HT1080 (cell line): ENCODE measurements at places on chromosomes 7 and 10.

GRCh38 chr7:137283153-137283552, 60.4 kb downstream of the PTN start:
- DNase-seq, result no peak

DNA sequence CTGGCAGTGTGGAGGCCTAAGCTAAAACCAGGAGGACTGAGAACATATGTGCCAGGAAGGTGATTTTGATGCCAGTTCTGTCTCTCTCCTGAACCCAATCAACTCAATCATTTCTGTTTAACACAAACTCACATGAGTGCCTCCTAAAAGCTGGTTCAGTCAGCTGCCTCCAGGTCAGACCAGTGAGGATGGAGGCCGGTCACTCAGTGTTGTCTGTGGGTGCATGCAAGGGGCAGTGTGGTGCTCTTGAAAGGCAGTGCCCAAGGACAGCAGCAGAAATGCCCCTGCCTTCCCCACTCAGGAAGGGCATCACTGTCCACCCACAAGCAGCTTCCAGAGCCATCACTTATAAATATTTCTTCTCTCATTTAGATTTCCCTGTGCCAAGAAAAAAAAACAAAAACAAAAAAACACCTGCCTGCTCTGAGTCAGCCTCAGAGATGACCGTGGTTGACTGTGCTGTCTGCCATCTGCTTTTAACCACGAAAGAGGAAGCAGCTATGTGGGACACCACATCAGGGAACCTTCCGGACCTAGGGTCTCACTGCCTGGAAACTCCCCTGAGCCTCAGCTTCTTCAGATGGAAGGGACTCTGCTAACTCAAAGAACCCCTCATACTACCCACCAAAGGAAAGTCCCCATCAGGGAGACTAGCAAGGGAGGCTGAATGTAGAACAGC, 39.1 kb downstream of the VOPP1 start:
- peak; percentile 72 for DNase-seq

DNA sequence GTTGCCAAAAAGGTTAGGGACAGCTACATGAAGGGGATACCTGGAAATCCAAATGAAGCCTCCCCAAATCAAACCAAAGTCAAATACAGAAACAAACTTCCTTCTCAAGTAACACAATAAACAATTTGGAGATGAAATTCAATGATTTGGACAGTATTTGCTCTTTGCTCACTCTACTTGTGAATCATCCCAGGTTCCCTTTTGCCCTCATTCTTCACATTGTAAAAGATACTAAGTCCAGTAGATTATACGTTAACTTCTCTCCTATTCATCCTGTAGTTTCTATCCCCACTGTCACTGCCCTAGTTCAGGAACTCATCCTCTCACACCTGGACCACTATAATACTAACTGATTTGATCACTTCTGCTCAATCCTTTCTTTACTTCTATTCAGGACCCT, 28.3 kb downstream of the FZD1 start:
- no peak for DNase-seq

DNA sequence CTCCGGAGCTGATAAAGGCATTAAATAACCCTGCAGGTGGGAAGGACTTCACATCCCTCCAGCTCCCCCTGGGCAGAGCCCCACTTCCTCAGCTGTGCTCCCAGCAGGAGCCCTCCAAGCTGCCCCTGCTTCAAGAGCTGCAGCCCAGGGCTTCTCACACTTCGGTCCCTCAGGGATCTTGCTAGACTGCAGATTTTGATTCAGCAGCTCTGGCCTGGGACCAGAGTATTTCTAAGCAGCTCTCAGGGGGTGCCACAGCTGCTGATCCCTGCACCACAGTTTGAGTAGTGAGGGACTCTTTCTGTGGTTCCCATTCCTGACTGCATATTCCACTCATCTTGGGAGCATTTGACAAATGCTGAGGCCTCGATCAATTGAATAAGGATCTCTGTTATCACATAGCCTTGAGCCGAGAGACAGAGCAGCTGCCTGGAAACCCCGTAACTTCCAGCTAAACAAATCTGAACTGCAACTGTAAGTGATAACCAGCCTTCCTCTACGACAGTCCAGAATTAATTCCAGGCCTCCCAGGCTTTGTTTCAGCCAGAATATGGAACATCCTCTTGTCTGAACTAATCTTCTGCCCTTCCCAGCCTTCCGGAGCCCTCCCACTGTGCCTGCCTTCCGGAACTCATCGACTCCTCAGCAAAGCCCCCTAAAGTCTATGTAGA, 161.4 kb downstream of the CCDC3 start:
- no peak for DNase-seq

- no peak for DNase-seq
These were observed 249.5 kb downstream of the LRRTM3 start for GRCh38 chr10:67175354-67175753.

DNA sequence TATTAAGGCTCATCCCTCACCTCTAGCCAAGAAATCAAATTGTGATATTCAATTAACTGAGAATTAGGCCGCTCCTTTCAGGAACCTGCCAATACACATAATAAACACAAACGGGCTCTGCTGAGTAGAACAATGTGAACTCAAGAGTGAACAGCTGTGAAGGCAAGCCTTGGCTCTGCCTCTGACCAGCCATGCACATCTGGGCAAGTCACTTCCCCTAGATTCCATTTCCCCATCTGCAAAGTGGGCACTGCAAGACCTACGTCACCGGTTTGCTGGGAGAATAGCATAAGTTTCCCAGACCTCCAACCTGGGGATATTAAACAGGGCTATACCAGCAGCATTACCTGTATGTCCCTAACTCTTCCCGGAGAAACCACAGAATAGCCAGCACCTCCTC, 355.2 kb downstream of the TNS3 start:
- DNase-seq, result no peak

DNA sequence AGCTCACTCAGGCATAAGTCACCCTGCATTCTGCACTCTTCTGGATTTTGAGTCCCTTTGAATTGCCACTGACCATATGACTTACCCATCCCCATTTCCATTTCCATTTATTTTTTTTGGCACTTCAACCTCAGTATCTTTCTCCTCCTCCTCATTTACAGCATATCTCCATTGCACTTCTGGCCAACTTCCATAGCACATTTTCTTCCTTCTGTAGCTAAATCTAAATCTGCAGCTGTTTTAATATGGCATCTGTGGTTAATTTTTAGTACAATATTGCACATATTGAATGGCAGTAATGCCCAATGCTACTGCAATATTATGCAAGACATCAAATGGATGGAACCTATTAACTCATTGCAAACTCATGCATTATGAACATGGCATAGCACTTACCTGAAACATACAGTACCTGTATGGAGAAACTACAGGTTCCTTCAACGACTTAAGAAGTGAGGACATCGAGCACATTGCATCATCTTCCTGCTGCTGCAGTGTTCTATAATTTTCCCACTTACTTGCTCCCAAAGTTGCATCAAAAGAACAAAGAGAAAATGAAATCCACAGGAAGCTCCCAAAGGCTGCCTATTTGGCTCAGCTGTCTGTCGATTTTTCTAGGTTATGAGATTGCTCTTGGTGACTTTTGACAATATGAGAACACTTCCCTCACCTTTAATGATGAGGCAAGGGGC, 55.7 kb downstream of the LRRTM3 start:
- no peak for DNase-seq

- DNase-seq, result no peak
These were observed 467.7 kb downstream of the PLXNA4 start for GRCh38 chr7:132108563-132108962.

DNA sequence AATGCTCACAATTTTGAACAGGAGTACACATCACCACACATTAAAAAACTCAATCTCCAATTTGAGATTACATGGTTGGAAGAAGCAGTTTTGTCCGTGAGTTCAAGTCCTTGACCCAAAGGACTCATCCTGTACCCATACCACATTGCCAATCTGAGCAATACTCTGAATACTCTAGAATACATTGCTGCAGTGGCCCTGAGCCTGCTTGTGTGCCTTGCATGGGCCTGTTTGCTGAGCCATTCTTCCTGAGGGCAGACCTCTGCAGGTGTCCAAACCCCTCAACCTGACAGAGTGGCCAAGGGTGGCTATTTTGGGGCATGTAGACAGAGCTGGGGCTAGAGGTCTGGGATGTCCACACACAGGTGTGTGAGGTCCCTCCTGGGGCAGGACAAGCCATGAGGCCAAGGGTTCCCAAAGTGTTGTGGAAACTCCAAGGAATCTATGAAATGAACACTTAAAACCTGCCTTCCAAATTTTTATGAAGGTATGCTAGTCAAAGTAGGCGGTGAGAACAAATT, 15.5 kb downstream of the AGMO start:
- no peak for DNase-seq

DNA sequence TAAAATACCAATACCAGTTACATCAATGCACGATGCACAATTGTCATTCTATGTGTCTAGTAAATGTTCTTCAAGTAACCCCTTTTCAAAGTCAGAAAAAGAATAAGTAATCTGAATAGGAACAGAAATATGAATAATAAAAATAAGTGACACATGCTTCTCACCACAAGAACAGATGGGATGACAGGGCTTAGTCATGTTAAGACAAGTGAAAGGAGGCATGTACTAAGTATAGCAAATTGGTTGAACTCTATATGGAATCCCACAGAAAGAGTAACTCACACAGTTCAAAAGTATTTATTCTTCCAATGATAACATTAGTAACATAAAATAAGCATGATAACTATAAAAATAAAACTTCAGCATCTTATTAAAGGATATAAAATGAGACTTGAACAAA, 100.9 kb upstream of the TAS2R16 start:
- peak; percentile 37 for DNase-seq

DNA sequence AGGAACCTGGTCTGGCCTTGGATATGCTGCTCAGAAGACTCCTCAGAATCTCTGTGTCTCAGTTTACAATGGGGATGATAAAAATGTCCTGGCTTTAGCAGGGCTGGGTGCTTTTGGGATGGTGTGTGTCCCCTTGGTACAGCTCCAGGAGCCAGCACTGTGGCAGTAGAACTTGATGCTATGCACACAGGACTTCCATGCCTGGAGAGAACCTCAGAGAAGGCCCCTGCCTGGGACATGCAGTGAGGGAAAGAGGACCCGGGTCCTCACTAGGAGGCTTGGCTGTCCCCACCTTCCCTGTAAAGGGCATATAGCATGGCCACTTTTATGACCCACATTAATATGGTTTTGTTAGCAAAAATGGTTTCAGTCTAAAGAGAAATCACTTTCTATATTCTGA, 100.5 kb downstream of the GLRX3 start:
- no peak for DNase-seq

DNA sequence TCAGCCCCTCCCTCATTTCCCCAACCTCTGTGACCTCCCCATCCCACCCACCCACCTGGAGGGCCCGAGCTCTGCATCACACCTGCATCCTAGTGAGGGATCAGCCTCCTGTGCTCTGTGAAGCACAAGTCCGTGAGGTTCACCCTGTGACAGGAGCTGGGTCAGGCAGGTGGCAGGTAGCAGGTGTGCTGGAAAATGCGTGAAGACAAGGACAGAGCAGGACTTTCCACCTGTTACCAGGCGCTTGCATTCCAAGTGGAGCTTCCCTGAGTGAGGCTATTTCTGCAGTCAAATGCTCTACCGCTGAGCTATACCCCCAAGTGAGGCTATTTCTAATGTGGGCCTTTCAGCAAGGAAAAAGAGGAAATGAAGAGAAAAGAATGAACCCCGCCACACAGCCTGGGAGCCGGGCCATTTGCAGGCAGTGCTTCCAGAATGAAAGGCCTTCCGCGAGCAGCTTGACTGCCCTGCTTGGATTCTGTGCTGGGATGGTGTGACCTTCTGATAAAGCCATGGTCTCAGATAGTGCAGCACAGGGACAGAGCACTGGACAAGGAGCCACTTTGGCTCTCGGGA, 13.3 kb upstream of the CPXM2 start:
- no peak for DNase-seq

DNA sequence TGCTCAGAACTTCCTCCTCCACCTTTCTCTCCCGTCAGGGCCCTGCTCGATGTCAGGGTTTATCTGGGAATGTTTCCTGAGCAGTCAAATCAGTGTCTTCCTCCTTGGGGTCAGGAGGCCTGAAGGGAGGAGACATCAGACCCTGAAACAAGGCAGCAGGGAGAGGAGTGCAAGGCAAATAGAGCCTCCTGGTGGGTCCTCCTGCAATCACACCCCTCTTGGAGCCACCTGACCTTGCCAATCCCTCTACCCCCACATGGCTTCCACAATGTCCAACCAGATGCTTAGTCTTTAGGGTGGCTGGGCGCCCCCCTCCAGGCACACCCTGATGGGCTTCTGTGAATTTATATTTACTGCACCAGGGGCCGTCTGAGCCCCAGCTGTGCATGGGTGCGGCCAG, 12.2 kb downstream of the GPR26 start:
- DNase-seq, result no peak
